CD8-positive, alpha-beta memory T cell (primary cell): ENCODE measurements at places on chromosomes 6 and 20. TPM values are rescaled to one million over a fixed set of nuclear protein-coding genes. Genes with fewer than 3 reads are reported as not detected.

- no peak overlapping the region for H3K4me3 ChIP-seq
- H3K4me1 ChIP-seq = peaks cover 29% of the 10 kb centered on the region
- H3K27ac ChIP-seq = no peak overlapping the region
- DNase-seq = no peak
- no peaks in the 10 kb centered on the region for H3K36me3 ChIP-seq
- H3K27me3 ChIP-seq = no peaks in the 10 kb centered on the region
These were observed 11.9 kb upstream of the SNX9 start for GRCh38 chr6:157811137-157811475.

- no peaks in the 10 kb centered on the region for H3K27me3 ChIP-seq
- peak overlapping the region; percentile 16 for H3K27ac ChIP-seq
- no peaks in the 10 kb centered on the region for H3K36me3 ChIP-seq
These were observed 24.4 kb upstream of the SLCO4A1 start for GRCh38 chr20:62617711-62618483.

DNA sequence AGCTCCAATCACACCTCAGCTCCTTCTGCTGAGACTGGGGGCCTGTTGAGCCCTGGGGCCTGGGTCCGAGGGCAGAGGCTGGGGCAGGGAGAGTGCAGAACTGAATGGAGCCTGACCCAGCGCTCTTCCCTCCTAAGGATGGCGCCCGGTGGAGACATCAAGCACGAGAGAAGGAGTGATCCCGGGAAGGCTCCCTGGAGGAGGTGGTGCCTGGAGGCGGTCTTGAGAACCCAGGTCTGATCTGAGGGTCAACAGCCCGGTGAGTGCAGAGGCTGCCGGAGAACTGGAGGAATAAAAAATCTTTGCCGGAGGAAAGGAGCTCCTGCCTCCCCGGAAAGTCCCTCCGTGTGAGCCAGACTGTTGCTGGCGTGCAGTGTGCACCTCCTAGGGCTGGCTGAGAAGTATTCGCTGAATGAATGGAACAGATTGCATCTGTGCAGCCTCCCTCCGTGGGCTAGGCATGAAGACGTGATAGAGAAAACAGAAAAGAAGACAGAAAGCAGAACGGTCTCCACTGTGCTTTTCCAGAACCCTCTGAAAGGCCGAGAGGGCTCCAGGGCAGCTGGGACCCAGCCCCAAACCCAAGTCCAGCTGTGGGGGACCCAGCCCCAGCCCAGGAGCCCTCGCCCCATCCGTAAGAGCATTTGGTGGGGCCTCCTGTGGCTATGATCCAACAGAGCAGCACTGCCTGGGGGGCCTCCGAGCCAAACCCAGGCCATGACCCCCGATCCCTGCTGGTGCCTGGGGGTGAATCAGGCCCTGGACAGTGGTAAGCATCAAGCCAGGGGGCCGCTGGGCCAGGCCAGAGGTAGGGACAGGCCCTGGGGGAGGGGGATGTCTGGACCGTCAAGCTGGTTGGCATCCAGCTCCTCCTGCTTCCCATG, 6.9 kb upstream of the HRH3 start:
- H3K4me1 ChIP-seq = no peaks in the 10 kb centered on the region
- peaks cover 15% of the 10 kb centered on the region for H3K27me3 ChIP-seq
- H3K36me3 ChIP-seq = no peaks in the 10 kb centered on the region
- H3K4me3 ChIP-seq = no peak overlapping the region
- no peak overlapping the region for H3K27ac ChIP-seq
- no peak for DNase-seq

DNA sequence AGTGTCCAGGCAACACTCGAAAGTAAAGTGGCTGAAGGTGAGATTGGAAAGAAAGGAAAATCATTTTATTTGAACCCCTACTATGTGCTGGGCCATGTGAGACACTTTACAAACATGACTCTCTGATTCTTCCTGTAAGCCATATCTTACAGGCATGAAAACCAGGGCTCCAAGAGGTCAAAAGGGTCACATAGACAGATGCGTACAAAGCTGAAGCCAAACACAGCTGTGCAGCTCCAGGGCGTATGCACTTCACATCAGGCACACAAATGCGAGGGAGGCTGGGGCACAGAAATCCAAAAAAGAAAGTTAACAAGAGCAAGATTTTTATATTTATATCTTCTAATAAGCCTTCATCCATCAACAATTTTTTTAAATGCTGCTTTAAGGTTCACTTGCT, 176.5 kb downstream of the PHACTR1 start:
- no peak overlapping the region for H3K27ac ChIP-seq
- no peaks in the 10 kb centered on the region for H3K4me1 ChIP-seq
- no peaks in the 10 kb centered on the region for H3K27me3 ChIP-seq
- no peaks in the 10 kb centered on the region for H3K36me3 ChIP-seq

GRCh38 chr20:58088625-58089024, 139.8 kb downstream of the ANKRD60 start:
- H3K27ac ChIP-seq = no peak overlapping the region
- H3K36me3 ChIP-seq = no peaks in the 10 kb centered on the region
- no peak for DNase-seq
- H3K4me3 ChIP-seq = no peak overlapping the region

- no peaks in the 10 kb centered on the region for H3K27me3 ChIP-seq
- no peaks in the 10 kb centered on the region for H3K4me1 ChIP-seq
- H3K4me3 ChIP-seq = no peak overlapping the region
- H3K27ac ChIP-seq = no peak overlapping the region
These were observed 212.7 kb upstream of the FOXA2 start for GRCh38 chr20:22797103-22797502.

The ARFGEF3 gene
- 0.09 TPM for total RNA-seq

DNA sequence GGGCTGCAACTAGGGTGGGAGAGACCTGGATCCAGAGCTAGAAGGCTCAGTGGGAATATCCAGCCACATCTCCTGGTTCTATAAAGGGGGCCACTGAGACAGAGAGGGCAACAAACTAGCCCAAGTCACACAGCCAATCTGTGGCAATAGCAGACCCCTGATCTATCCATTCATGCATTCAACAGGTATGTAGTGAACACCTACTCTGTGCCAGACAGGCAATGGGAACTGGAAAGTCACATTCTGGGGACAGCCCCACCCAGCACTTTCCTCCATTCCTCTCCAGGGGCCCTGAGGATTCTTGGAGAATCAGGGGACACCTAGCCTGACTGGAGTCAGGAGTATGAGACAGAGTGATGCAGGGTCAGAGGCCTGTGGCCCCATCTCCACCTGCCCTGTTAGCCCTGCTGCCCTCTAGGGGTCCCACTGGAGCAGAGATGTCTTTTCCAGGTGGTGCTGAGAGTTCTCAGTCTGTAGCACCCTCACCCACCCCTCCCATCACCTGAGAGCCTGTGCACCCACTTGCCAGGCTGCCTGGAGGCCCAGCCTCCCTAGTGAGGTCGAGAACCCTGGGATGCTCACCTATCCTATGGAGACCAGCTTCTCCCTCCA, 13.6 kb downstream of the BPIFA2 start:
- no peak overlapping the region for H3K27ac ChIP-seq
- no peaks in the 10 kb centered on the region for H3K27me3 ChIP-seq
- H3K36me3 ChIP-seq = no peaks in the 10 kb centered on the region
- no peaks in the 10 kb centered on the region for H3K4me1 ChIP-seq
- DNase-seq = no peak
- H3K4me3 ChIP-seq = no peak overlapping the region

DNA sequence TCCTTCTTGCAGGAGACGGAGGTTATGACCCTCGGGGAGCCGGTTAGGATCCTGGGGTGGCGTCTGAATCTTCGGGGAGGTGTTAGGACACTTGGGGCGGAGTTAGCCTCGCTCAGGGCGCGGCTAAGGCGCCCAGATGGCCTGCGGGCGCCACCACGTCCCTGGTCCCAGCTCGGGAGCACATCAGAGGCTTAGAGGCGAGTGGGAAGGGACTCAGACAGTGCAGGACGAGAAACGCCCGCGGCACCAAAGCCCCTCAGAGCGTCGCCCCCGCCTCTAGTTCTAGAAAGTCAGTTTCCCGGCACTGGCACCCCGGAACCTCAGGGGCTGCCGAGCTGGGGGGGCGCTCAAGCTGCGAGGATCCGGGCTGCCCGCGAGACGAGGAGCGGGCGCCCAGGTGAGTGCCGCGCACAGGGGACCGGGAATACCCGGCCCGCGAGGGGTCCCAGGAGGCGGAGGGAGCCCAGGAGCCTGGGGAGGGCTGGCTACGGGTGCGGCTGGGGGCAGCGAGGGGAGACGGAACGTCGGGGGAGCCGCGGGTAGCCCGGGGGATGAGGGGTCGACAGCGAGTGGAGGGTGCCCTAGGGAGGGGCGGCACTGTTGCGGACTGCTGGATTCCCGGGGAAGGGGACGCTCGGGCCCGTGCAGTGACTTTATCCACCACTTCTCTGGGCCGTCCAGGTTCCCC, at the start of gene HCK:
Gene HCK, plus strand, starts transcription at position 153 of the 688 bp plus-strand sequence.
- H3K36me3 ChIP-seq = no peaks in the 10 kb centered on the region
- H3K27me3 ChIP-seq = peaks cover 48% of the 10 kb centered on the region
- no peak within 1 kb of the TSS for H3K4me3 ChIP-seq
- peaks cover 20% of the 10 kb centered on the region for H3K4me1 ChIP-seq
- no peak for DNase-seq

The SLC17A3 gene
- total RNA-seq = not detected
